Suppressor macrophage treated with lipopolysaccharide for 4 hours (primary cell): ENCODE measurements at places on chromosomes 2 and 18.
A peak's percentile ranks its signal among the peaks of the same experiment; 100 is the strongest.

GRCh38 chr18:59070181-59070912 lies 69.3 kb upstream of the SEC11C start:
- peak; percentile 82 for DNase-seq

- peak; percentile 89 for DNase-seq
Observed at GRCh38 chr2:200862532-200863000, 1.9 kb downstream of the CLK1 start.

- no peak for DNase-seq
Observed at GRCh38 chr2:151159109-151159662, 102.5 kb downstream of the RBM43 start.

- DNase-seq = no peak
Observed at GRCh38 chr2:117949806-117950205, 64.1 kb downstream of the CCDC93 start.

DNA sequence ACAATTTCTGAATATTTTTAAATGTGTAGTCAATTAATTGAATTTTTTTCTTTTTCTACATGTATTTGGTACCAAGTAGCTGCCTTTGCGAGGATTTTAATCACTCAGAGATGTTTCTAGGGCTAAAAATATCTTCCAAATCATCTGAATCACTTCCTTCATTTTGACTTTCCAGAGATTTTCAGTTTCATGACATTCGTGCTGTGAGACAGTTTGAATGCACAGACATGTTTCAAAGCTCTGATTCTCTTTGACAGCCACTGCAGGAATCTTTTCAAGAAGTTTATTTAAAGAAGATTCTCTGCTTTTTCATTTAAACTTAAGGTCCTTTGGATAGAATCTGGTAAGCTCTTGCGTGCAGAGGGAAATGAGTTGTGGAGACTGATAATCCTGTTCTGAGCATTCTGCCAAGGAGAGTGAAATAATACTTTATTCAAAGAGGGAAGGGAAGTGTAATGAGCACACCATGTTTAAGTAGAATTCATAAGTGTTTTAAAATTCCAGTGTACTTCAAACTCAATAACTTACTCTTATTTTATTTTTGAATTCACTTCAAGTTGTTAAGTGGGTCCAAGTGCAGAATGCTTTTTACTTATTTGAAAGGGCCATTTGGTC lies 9.7 kb downstream of the CYBRD1 start:
- DNase-seq = peak; percentile 42

DNA sequence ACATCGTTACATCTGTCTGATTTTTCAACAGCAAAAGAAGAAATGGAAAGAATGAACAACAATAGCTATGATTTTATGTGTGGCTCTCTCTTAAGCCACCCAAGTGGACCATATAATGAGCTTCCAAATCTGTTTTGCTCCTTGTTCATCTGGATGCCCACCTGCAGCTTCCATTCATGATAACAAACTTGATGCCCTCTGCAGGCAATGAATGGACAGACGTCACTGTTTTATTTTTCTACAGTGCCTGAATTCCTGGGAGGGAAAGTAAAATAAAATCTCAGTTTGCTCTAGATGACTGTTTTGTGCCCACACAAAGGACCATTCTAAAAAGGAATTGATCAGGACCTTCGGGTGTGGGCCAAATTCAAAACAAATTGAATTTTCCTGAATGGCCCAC lies 5.0 kb downstream of the MREG start:
- DNase-seq = no peak
